MV-4-11 (cell line): ENCODE measurements at places on chromosomes 2 and 18.

DNA sequence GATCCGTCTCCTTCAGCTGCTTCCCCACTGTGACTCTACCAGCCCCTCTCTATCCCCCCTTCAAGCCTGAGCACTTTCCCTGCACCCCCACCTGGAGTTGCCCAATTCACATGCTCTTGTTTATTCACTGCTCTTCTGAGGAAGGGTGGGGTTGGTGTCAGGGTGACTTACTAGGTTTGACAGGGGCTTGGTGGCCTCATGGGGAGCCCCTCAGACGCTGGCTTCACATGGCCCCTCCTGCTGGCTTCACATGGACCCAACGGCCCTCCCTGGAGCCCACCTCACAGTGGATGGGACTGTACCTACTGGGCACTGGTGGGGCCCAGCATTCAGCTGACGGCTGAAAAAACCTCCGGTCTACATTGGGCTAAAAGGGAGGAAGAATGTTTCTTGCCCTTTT, 16.7 kb upstream of the MRPL33 start:
- no peak for DNase-seq

GRCh38 chr2:23042216-23042906, 342.6 kb upstream of the KLHL29 start:
- DNase-seq: no peak

DNA sequence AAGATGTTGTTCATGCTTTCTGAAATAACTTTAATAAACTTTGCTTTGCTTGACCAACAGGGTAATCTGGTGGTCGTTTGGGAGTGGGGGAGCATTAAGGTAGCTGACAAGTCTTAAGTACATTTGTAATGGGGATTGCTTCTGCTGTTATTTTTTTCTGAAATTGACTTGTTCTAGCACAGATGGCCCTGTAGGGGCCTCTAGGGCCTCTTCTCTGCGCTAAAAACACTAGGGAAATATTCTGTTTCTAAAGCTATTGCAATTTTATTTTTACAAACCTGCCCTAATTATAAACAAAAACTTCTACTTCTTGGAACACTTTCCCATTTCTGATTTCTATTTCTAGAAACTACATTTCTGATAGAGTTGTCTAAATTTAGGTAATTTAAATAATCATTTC, 191.3 kb upstream of the KCNJ3 start:
- DNase-seq: no peak

DNA sequence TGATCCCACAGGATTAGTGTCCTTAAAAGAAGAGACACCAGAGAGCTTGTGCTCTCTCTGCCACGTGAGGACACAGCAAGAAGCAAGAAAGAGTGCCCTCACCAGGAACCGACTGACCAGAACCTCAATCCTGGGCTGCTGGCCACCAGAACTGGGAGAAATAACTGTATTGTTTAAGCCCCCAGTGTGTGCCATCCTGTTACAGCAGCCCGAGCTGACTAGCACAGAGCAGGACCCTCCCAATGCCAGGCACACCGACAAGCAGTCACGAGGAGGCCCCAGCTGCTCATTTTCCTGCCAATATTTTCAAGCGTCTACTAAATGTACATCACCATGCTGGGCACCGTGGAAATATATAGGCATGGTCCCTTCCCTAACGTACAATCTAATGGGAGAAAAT, 17.1 kb downstream of the FAM178B start:
- DNase-seq: no peak

- DNase-seq: no peak
These were observed 35.6 kb downstream of the EPAS1 start for GRCh38 chr2:46332686-46333281.

GRCh38 chr2:20181761-20182160, 43.2 kb downstream of the SDC1 start:
- DNase-seq: no peak

DNA sequence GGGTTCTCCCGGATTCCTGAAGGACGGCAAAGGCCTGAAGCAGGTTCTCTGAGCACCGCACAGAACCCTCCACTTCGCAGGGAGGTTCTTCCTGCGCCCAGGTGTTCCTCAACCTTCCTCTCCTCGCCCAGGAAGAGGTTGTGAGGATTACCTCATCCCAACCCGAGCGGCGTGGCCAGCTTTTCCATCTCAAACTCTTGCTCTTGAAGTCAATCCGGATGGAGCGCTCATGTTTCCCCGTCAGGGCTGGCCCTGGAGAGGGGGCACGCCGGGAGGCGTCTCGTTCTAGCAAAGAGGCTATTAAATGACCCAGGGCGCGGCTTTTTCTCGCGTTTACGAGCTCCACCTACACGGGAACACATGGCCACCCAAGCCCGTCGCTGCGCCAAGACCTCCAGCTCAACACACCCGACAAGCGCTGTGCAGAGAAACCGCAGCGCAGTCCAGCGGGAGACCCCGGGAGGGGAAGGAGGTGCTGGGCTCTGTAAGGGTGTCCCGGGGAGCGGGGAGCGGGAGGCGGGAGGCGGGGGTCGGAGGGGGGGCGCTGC, 540 bp upstream of the RAB10 start:
- peak; percentile 76 for DNase-seq

GRCh38 chr2:54770211-54770610, 46.7 kb downstream of the EML6 start:
- DNase-seq: peak; percentile 91

DNA sequence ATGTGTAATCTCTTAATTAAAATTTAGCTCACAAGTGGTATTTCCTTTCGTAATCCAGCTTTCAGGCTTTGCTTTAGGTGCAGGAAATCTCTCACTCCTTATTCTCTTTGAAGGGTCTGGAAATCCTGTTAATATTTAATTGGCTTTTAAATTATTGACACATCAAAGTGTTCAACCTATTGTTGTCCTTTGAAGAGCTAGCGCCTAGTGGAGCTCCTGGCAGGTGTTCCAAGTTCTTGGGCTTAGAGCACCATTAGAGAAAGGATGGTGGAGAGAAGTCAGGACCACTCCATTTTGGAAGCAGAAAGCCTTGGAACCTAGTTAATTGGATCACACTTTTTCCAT, 92.4 kb downstream of the CABLES1 start:
- DNase-seq: no peak

- DNase-seq: no peak
These were observed 5.1 kb downstream of the TSHZ1 start for GRCh38 chr18:75215663-75216062.

DNA sequence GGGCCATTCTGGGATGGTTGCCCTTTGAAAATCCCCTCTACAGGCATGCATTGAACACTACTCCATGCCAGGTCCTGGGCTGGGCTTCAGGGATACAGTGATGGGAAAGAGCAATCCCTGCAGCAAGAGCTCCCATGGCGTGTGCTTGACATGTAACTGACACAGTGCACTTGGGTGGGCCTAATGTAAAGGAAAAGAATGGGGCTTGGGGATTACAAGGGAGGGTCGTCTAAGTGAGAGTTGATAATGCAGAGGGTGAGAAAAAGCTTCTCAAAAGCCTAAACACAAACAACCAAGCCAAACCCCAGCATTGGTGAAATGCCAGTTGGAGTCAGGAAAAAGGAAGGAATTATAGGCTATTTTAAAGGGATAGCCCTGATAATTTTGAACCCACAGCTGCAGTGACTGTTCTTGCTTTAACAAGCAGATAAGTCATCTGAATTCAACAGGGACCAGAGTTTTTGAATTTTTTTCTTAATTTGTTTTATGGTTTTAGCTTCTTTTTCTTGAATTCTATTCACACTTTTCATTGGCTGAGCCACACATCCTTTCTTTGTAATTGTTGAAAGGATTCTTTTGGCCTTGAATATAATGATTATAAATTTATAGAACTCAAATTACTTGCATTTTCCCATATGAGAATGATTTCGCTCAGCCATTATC, 308.7 kb downstream of the LPIN1 start:
- no peak for DNase-seq

GRCh38 chr18:9103376-9103873, 926 bp downstream of the NDUFV2 start:
- DNase-seq: peak; percentile 27

- no peak for DNase-seq
These were observed 197.1 kb downstream of the AGAP1 start for GRCh38 chr2:235690809-235691450.

DNA sequence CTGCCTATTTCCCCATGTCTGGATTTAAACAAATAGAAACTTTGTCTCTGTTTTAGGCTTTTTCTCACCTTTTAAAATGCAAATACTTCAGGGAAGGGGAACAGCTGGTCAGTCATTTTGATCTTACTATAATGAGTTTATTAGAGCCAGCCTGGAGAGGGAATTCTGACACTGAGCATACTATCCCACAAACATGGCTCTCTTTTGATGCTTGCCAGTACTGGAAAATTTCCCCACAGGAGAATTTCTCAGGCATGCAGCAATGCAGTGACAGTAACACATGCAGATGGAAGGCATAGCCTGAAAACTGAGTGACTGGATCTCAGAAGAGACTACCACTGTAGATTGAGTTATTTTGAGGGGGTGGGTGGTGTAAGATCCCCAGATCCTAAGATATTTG, 974.3 kb upstream of the CELF4 start:
- DNase-seq: no peak

DNA sequence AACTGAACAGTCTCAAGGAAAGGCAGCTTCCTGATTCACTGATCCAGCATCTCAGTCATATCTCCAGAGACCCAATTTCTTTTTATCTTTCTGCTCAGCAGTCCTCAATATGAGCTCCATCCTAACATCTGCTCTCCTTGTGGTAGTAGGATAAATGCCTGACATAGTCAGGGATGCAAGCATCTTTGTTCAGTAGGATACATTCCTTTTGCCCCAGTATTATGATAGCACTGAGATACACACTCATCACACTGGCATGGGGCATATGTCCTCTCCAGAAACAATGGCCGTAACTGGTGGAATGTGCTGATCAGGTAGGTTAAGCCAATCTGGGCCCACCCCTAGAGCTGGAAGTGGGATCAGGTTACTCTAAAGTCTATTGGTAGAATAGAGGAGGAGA, 207.2 kb downstream of the ETAA1 start:
- DNase-seq: no peak
